Renal cortical epithelial cell (primary cell): ENCODE measurements at places on chromosomes 6 and 20. TPM values are rescaled to one million over a fixed set of nuclear protein-coding genes. Genes with fewer than 3 reads are reported as not detected.

The C20orf202 gene
- total RNA-seq = 0.10 TPM in 1 of 2 replicates, not detected in the other

The ADAM33 gene
- 0.10 TPM in 1 of 2 replicates, not detected in the other for total RNA-seq

The OR12D3 gene
- not detected in 2 replicates for total RNA-seq

The TCFL5 gene
- total RNA-seq = 10.4 and 11.7 TPM in 2 replicates

The ATP9A gene
- 33.0 and 60.6 TPM in 2 replicates for total RNA-seq

The TMEM244 gene
- not detected in 2 replicates for total RNA-seq

The MYH7B gene
- total RNA-seq = 0.05 TPM in 1 of 2 replicates, not detected in the other

The LY6G6D gene
- total RNA-seq = not detected in 2 replicates

The PRDM1 gene
- total RNA-seq = 0.87 and 1.4 TPM in 2 replicates

- DNase-seq = peak; percentile 42
Observed at GRCh38 chr6:73032586-73032985, 192.7 kb downstream of the KHDC1L start.

DNA sequence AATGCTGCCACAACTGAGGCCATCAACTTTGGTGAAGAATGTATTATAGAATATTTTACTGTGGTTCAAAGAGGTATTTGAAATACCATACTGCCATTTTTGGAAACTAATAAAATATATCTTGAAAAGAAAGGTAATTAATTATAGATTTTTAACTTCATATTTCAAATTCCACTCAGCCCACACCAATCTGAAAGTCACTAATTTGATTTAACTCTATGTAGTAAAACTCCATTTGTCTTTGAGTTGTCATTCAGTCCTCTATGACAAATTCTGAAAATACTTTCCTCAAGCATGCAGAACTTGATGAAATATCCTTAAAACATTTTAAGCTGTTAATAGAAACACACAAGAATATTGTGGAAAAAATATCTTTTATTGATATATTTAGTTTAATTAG is 1196.7 kb upstream of the CITED2 start:
- DNase-seq = no peak

DNA sequence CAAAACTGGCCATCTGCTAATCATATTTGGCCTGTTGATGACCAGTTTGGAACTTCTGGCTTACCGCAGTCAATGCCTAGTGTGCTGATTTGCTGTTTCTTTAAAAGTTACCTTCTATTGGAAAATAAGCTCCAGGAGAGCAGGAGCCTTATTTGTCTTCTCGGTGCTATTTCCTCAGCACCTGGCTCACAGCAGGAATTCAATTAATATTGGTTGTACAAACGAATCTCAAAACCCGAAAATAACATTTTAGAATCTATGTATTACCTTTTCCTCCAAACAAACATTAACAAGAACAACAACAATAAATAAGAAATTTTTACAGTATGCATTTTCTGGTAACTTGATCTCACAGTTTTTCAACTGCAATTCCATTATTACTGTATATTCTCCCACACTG is 1080.7 kb upstream of the MAP3K7 start:
- no peak for DNase-seq

- peak; percentile 30 for DNase-seq
Observed at GRCh38 chr6:20367743-20368485, 33.8 kb upstream of the E2F3 start.

GRCh38 chr6:128725271-128726233 is 157.4 kb upstream of the LAMA2 start:
- peak; percentile 90 for DNase-seq

DNA sequence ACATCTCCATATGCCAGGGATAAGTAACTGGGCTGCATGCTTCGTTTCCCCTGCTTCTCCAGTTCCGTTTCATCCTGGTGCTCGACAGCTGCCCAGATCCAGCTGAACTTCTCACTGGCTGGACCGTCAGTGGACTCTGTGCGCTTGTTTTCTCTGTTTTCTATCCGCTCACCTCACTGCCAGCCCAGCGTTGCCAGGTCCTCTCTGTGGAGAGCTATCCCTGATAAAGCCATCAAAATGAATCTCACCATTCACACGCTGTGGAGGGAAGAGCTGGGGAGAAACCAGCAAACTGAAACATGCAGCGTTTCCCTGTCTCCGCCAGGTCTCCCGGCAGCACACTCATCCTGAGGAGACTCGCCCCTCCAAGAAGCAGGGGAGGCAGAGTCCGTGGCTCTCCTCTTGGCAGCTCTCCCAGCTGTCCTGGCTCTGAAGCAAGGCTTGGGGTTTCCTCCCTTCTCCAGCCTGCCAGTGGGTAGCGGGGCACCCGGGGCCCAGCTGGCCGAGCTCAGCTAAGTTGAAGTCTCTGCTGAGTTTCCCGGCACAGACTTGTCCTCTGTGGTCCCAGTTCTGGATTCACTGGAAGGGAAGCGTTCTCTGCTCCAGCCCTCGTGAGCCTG is 160.9 kb downstream of the DTNBP1 start:
- DNase-seq = peak; percentile 79

DNA sequence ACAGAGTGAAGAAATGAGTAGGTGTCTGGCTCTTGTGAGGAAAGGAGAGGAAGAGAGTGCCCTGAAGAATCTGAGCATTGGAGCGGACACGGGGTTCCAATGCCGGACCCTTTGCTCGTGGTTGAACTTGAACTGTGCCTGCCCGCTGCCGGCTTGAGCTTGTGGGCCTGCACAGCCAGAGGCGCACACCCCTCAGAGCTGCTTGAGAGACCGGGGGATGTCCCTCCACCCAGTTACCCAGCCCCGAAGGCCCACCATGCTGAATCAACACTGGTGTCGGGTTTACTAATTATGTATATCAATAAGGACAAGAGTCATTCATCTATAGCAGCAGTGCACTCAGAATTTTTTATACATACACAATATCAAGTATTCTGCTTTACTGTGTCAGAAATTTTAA is 218.3 kb upstream of the CST7 start:
- DNase-seq = no peak

DNA sequence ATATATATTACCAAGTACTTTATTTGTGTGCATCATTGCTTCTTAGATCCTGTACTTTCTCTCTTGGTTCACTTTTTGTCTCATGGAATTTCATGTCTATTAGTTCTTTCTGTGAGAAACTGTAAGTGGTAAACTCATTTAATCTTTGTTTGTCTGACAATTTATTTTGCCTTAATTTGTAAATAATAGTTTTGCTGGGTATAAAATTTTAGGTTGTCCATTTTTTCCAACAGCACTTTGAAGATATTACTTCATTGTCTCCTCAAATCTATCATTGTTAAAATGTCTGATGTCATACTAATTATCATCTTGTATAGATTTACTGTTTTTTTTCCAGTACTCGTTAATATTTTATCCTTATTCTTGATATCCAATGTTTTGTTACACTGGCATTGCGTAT is 205.2 kb upstream of the CDYL start:
- DNase-seq = no peak

DNA sequence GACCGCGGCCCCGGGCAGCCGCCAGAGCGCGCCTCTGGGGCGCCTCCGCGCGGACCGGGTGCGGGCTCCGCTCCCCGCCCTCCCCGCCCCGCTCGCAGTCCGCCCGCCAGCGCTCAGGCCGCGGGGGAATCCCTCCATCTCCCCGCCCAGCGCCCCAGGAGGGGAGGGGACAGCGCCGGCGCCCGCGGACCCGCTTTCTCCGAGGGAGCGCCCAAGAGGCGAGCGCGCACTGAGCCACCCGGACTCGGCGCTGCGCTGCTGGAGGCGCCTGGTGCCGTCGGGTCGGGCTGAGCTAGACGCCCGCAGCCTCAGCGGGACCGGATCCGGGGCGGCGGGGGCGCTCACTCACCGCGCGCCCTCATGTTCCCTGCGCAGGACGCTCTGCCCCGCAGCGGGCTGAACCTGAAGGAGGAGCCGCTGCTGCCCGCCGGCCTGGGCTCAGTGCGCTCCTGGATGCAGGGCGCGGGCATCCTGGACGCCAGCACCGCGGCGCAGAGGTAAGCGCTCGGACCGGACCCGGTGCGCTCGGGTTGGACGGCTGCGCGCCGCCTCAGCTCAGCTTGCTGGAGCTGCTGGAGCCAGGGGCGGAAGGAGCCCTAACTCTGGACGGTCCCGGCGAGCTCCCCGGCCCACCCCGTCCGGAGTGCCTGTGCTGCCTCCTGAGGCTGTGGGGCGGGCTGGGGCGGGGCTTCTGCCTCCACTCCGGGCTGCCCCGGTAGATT is 867 bp downstream of the EBF4 start:
- no peak for DNase-seq

GRCh38 chr6:51618563-51618962 is 468.9 kb downstream of the PKHD1 start:
- DNase-seq = peak; percentile 45

DNA sequence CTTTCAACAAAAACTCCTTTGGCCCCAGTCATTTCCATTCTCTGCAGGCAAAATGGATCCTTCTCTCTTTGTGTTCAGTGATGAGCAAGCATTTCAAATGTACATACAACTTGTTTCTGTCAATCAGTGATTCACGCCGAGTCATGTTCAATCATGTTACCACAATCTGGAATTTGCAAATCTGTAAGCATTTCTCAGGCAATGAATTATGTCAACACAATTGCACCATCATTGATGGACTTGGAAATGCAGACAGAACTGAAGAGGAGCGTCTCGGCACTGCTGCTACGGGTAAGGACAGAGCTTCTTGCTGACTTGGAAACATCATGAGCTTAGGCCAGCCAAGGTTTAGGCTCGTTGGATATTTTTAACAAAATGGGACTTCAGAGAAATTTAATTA is 132.8 kb upstream of the AGPAT4 start:
- DNase-seq = peak; percentile 98

DNA sequence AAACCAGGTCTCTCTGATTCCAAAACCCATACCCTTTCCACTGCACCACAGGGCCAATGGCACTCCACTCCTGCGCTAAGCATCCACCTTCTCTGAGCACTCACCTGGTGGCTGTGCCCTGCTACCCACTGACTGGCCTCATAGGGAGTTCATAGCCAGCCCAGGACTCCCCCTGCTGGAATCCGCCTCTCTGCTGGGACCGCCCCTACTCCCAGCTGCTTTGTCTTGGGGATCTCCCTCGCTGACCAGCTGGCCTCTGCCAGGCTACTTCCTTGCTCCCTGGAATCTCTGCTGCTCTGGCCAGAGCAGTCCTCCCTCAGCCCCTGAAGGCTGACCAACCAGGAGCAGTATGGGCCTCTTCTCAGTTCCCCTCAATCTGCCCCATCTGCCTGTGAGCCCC is 129.7 kb downstream of the FAXC start:
- peak; percentile 5 for DNase-seq

GRCh38 chr6:72084992-72085569 is 198.7 kb downstream of the RIMS1 start:
- peak; percentile 26 for DNase-seq

DNA sequence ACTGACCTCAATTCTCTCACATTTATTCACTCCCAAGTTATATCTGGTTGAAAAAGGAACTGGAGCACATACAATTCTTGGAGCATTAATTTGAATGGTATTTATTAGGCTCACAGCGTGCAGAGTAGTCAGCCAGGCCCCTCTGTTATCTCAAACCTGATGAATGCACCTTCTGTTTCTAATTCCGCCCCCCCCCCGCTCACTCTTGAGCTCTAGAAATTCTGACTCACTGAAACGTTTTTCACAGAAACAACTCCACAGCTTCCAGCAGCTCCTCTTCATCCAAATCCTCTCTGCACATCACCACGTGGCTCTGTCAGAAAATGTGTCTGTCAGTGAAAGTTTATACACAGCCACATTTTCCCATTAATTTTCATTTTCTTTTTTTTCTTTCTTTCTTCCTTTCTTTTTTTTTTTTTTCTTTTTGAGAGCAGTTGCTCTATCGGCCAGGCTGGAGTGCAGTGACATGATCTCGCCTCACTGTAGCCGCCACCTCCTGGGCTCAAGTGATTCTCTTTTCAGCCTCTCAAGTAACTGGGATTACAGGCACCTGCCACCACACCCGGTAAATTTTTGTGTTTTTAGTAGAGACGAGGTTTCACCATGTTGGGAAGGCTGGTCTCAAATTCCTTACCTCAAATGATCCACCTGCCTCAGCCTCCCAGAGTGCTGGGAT is 109.4 kb downstream of the TBXT start:
- DNase-seq = no peak

- DNase-seq = peak; percentile 79
Observed at GRCh38 chr20:34948030-34948429, 7.6 kb downstream of the GSS start.

GRCh38 chr6:37092923-37093727 is 76.8 kb upstream of the PIM1 start:
- peak; percentile 65 for DNase-seq

GRCh38 chr6:30845183-30845582 is 39.1 kb upstream of the DDR1 start:
- DNase-seq = no peak

GRCh38 chr20:31823360-31824124 is 4.4 kb downstream of the MYLK2 start:
- DNase-seq = no peak

GRCh38 chr6:122604676-122605075 is 5.5 kb upstream of the PKIB start:
- DNase-seq = no peak

DNA sequence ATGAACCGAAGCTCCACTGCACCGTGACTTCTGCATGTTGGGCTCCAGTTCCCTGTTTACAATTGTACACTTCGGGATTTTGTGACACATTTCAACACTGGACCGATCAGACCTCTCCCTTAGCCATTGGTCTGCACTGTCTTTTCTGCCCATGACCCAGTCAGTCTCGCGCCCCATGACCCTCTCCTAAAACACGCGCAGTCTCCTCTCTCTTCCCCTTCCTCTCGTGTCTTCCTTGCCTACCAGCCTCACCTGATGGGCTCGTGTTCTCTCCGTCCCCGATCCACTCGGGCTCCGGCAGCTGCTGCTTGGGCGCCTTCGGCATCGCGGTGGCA is 535 bp upstream of the ABCF1 start:
- DNase-seq = peak; percentile 21

- no peak for DNase-seq
Observed at GRCh38 chr20:23644164-23644563, 6.4 kb upstream of the CST3 start.

GRCh38 chr20:44442298-44443070 is 33.2 kb upstream of the TTPAL start:
- peak; percentile 79 for DNase-seq

DNA sequence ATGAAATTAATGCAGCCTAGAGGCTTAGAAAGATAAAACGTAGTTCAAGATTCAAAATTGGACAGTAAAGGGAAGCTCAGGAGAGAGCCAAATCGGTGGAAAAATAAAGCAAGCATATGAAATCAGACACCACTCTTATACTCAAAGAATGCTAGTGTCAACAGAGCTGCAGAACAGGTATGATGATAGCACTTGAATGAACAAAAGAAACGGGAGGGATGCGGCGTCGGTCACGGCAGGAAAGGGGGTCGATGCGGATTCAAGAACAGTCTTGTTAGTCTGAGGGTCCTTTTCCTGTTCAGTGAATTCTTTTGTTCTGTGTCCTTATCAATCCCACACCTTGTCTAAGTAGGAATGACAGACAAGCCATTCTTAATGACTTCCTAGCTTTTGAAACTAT is 114.4 kb downstream of the FOXC1 start:
- DNase-seq = no peak
